BE2C (cell line): ENCODE measurements at places on chromosomes 13 and 19.

- DNase-seq, result no peak
Measured at GRCh38 chr19:50510700-50511068, 307 bp downstream of the JOSD2 start.

- DNase-seq, result no peak
Measured at GRCh38 chr19:7772752-7773291, 9.8 kb downstream of the CLEC4M start.

- no peak for DNase-seq
Measured at GRCh38 chr19:19021115-19021514, 12.2 kb downstream of the SUGP2 start.

GRCh38 chr13:72194523-72194922 is 327.5 kb upstream of the DACH1 start:
- DNase-seq, result peak; percentile 46
